ENCODE measurements at places on chromosomes 11 and 22.

GRCh38 chr11:56716379-56716854 is 17.5 kb downstream of the OR9G1 start:
- no peak for DNase-seq

GRCh38 chr11:26946257-26946716 is 47.6 kb upstream of the FIBIN start:
- no peak for DNase-seq

DNA sequence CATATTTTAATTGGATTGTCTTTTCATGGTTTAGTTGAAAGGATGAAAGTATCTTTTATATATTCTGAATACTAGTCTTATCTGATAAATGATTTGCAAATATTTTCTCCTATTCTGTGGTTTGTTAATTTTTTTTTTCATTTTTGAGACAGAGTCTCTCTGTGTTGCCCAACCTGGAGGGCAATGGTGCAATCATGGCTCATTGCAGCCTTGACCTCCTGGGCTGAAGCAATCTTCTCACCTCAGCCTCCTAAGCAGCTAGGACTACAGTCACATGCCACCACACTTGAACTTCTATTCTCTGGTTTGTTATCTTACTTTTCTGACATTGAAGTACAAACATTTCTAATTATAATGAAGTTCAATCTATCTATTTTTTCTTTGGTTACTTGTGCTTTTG is 30.0 kb upstream of the FAR1 start:
- no peak for DNase-seq

DNA sequence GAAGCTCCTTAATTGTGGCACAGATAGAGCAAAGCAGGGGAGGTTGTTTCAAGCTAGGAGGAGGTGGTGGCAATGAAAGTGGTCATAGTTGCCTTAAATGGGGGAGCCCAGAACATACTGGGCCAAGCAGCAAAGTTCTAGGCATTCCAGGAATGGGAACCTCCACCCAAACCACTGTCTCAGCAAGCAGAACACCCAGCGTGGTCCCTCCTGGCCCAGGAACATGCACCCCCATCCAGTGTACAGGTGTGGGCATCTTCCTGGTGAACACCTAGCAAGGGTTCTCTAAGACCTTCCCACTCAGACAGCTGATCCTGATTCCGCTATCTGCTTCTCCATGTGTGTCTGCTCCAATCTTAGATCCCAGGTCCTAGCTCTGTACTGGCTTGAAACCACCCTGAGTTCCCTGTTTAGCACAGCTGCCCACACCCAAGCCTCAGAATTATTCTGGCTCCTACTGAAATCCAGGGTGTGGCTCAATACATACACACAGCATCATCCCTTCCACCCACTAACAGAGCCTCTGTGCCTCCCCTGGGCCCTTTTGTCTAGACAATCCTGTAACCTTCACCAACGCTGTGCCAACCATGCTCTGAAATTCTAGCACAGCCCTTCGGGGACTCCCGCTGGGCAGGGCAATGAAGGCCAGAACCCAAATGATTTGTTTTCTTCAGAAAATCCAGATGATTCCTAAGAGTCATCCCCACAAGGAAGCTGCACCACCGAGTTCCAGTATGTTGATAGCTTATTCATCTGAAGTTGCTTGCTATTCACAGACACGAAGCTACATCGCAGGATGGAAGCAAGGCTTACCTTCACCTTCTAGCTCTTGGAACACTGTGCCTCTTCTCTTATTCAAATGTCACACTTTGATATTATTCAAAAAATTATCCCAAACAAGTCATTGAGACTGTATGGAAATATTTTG is 76.6 kb downstream of the ABTB2 start:
- DNase-seq = no peak

DNA sequence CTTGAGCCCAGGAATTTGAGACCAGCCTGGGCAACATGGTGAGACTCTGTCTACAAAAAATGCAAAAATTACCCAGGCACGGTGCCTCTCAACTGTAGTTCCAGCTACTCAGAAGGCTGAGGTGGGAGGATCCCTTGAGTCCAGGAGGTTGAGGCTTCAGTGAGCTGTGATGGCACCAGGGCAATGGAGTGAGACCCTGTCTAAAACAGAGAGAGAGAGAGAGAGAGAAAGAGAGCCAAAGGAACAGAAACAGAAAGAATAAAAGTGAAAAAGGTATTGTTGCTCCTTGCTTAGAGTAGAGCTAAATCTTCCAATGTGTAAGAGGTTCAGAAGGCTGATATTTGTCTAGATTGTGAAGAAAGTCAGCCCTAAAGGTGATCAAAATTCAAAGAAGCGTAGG is 8.9 kb upstream of the ETS1 start:
- no peak for DNase-seq

DNA sequence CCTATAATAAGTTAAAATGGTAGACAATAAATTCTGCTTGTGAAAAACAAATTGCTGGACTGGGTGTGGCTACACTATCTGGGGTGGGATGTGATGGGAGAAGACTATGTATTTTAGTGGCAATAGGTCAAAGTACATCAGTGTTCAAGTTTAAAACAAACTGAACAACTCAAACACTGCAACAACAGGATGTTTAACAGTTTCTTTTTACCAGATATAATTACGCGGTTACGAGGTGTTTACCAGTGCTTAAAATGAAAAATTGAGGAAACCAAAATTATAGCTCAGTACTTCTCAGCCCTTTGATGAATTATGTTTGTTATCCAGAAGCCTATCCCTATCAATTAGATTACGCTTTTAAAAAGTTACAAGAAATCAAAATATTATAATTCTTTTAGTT is 3.2 kb downstream of the PRDM10 start:
- DNase-seq = no peak

DNA sequence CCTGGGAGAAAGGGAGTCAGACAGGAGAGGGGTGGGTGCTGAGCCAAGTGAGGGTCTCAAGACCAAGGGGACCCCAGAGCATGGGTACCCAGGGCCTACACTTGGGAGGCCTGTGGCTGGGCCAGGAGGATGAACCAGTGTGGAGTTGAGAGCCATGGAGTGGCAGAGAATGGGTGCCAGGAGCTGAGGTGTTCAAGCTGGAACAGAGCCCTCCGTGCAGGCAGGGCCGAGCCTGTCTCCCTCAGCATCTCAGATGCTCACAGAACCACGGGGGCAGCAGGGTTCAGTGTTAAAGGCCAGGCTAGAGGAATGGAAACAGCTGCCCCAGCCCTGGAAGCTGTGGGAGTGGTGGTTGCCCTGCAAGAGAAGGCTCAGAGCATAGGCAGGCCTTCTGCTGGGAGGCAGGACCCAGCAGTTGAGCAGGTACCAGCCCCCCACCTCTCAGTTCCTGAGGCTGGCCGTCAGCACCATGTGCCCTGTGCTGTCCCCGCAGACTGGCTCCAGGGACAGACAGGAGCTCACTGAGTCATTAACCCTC is 32.3 kb downstream of the RSPH14 start:
- no peak for DNase-seq

DNA sequence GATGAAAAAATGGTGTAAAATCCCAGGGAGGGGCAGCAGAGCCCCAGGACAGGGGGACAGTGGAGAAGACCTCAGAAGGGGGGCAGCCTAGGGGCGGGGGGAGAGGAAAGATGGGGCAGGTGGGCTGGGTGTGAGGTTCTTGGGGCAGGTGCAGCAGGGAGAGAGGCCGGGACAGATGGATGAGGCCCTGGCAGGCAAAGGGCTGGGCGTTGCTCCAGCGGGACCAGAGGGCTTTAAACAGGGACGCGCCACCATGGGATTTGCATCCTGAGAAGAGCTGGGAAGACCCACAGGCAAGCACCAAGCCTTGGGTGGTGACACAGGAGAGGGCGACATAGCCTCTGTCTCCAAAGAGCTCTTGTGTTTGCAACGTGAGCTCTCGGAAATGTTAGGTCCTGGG is 1342.8 kb downstream of the TBC1D22A start:
- DNase-seq = no peak

- DNase-seq = no peak
Measured at GRCh38 chr11:12666915-12667314, 7.3 kb upstream of the TEAD1 start.

DNA sequence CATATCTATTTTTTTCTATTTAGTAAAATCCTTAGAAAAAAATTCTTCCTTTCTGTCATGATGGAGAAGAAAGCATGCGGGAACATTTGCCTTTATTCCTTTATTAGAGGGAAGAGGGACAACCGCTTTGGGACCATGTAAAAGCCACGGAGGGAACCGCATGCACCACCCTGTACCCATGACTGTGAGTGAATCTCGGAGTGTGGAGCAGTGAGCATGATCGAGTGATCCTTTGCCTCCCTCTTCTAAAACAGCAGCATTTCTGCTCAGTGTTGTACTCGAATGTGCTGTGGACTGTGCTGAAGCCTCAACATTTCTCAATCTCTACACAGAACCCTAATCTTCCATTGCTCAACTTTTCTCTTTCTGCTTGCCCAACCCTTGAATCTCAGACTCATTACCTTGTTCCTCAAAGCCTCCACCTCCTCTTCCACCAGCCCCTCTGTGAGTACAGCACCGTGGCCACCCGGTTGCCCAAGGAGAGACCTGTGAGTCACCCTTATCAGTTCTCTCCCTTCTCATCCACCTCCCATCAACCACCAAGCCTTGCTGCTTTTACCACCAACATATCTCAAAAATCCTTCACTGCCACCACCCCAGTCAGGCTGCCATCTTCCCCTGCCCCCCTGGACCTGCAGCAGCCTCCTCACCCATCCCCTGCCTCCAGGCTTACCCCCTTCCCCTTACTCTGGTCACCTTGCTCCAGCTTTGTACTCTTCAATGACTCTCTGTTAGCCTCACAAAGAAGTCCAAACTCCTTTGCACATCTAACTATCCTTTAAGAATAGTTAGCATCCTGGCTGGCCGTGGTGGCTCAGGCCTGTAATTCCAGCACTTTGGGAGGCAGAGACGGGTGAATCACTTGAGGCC is 103.1 kb downstream of the NAT10 start:
- DNase-seq = no peak

- no peak for DNase-seq
Measured at GRCh38 chr22:48333816-48334735, 1493.6 kb downstream of the BRD1 start.

- no peak for DNase-seq
Measured at GRCh38 chr11:87894961-87895360, 280.3 kb downstream of the RAB38 start.

GRCh38 chr11:115922876-115923275 is 418.7 kb upstream of the CADM1 start:
- no peak for DNase-seq

- DNase-seq = no peak
Measured at GRCh38 chr22:36772451-36772850, 3.5 kb downstream of the IFT27 start.

GRCh38 chr11:103109818-103110388 is 677 bp downstream of the DYNC2H1 start:
- DNase-seq = no peak

GRCh38 chr11:27968461-27968860 is 139.5 kb downstream of the KIF18A start:
- no peak for DNase-seq

- no peak for DNase-seq
Measured at GRCh38 chr22:49544286-49544685, 283.4 kb downstream of the BRD1 start.

DNA sequence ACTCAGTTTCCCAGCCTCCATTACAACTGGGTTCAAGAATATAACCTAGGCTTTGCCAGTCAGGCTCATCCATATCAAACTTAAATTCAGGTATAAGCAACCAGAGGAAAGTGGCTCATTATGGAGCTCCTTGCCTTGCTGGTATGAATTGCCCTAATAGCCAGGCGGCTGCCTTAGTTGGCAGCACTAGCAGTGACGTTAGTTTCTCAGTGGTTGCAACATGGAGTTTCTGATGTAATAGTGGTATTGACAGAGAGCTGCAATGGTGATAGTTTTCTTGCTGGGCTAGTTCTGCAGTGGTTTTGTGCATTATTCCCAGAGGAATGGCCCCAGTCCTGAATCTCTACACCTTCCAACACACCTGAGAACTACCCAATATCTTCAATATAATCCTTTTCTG is 3.8 kb upstream of the TMEM123 start:
- DNase-seq = no peak

GRCh38 chr11:128040603-128041002 is 546.8 kb downstream of the ETS1 start:
- no peak for DNase-seq

DNA sequence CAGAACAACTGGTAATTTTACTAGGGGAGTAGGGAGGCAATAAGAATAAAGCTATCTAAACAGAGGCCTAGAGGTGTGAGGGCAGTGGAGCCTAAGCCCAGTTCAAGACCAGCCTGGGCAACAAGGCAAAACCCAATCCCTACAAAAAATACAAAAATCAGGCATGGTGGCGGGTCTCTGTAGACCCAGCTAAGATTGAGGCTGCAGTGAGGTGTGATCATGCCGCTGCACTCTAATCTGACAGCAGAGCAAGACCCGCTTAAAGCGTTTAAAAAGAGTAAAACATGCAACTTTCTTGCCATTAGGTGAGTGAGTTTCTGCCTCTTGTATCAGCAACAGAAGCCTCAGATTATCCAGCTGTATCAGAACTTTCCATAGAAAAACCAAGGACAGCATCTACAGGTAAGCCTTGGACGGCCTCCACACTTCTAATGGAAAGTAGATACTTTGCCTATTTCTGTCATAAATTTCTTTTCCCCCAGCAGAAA is 12.1 kb downstream of the TAF1D start:
- DNase-seq = no peak

- DNase-seq = no peak
Measured at GRCh38 chr22:30990690-30991089, 21.6 kb downstream of the TUG1 start.

GRCh38 chr11:12724301-12725054 is 50.3 kb downstream of the TEAD1 start:
- DNase-seq = no peak

DNA sequence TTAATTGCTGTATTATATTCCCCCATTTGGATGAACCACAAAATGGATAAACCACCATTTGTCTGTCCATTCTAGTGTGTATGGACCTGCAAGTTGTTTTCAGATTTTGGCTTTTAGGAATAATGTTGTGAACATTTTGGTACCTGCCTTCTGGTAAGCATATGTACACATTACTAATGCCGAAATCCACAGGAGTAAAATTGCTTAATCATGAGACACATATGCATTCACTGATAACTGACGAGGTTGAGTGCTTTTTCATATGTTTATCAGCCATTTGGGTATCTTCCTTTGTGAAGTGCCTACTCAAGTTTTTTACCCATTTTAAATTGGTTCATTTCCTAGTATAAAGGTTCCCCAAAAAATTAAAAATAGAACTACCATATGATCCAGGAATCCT is 34.2 kb downstream of the OSBP2 start:
- DNase-seq = no peak

DNA sequence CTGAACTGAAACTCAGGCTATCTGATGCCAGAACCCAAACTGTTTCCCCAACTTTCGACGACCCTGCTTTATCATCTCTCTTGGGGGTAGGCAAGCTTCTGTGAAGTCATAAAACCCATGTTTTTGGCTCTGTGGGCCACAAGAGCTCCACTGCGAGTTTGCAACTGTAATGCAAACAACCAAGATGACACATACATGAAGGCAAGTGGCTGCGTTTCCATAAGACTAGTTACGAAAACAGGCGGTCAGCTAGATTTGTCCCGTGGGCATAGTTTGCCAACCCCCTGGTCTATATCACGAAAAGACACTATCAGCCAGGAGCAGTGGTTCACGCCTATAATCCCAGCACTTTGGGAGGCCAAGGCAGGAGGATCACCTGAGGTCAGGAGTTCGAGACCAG is 37.5 kb downstream of the TPST2 start:
- DNase-seq = no peak

All from effector CD4-positive, alpha-beta T cell (primary cell).